AG04450 (cell line): ENCODE measurements at places on chromosomes 4 and X.

DNA sequence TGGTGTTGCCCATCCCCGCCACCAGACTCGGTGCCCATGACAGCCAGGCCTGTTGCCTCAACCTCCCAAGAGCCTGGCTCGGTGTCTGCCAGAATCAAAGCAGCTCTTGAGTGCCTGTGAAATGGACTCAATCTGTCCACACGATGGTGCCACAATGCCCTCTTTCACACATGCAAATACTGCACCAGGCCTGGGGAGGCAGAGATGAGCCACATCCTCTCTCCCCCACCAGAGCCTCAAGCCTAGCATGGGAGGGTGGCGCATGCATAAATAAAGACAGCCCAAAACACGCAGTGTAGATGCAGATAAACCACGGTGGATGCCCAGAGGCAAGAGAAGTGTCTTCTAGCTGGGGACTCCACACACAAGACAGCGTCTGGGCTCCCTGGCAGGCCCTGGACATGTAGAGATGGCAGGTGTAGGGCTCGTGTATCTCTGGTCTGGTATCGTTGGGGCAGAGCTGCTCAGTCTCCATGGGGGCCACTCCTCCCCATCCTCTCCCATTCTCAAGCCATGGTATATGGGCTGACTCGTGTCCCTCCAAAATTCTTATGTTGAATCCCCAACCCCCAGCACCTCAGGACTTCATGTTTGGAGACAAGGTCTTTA is 65.6 kb downstream of the JAKMIP1 start:
- no peak for DNase-seq

GRCh38 chrX:9829308-9830267 is 43.4 kb downstream of the SHROOM2 start:
- no peak for DNase-seq

DNA sequence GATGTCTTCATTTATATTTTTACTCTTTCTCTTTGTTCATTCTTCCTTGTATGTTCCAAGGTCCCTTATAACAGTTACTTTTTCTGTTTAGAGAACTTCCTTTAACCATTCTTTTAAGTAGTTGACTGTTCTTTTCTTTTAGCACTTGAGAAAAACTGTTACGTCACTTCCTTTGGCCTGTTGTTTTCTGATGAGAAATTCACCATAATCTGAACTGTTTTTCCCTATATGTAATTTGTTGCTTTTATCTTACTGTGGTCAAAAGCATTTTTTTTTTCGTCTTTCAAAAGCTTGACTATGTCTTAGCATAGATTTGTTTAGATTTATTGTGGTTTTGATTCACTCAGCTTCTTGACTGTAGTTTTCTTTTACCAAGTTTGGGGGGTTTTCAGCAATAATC is 1660.3 kb upstream of the PCDH10 start:
- no peak for DNase-seq

DNA sequence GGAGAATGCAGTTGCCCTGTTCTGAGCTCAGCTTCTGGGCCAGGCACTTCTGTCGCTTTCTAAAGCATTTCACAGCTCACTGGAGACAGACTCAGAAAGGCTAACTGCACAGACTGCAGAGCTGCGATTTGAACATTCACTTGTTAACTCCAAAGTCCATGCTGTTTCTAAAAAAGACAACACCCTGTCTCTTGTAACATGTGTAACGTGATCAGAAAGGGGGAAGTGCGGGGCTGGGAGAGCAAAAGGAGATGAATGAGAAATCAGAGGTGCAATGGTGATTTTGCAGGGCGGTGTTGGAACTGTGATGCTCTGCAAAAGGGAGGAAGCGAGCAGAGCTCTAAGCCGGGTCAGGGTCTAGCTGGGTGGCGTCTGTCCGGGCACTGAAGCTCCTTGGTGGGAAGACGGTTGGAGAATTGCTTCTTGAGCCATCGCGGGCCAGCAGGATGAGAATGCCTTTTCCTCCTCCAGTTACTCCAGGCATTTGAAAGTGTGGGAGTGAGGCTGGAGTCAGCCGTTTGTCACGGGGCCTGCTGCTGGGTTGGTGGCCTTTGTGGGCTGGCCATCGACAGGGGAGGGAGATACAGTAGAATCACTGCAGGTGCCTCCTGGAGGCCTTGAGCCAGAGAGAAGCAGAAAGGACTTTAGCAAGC is 20.3 kb downstream of the TBC1D14 start:
- no peak for DNase-seq

GRCh38 chr4:109434007-109434971 is 674 bp downstream of the SEC24B start:
- no peak for DNase-seq
